Pancreas (tissue), 10 donors: ENCODE measurements at places on chromosomes 12 and 14. TPM values are rescaled to one million over a fixed set of nuclear protein-coding genes. Genes with fewer than 3 reads are reported as not detected.
A peak's percentile ranks its signal among the peaks of the same experiment; 100 is the strongest.

Gene GSKIP
- total RNA-seq = 8.5 TPM

Gene OSBPL8
- 26.5 TPM for total RNA-seq

Gene KRAS
- total RNA-seq = 8.6 TPM

Gene CLEC14A
- 3.9 TPM for total RNA-seq

Gene IFNG-AS1
- 0.22 TPM for total RNA-seq

Gene ZNF385A
- 0.59 TPM for total RNA-seq

Gene CCDC175
- not detected for total RNA-seq

Gene ADGRD1
- 6.7 TPM for total RNA-seq

Gene CLEC2A
- not detected for total RNA-seq

Gene OR4K17
- not detected for total RNA-seq

Gene CLEC1B
- not detected for total RNA-seq

Gene GALNT6
- total RNA-seq = 12.0 TPM

Gene APOF
- not detected for total RNA-seq

Gene TMX1
- 17.8 TPM for total RNA-seq

- DNase-seq = no peak
Measured at GRCh38 chr12:68465227-68465626, 133.1 kb upstream of the MDM1 start.

- DNase-seq = no peak
Measured at GRCh38 chr12:4490973-4491372, 45.4 kb upstream of the FGF6 start.

GRCh38 chr14:69612783-69613130 lies 1.4 kb downstream of the SUSD6 start:
- no peak for DNase-seq

DNA sequence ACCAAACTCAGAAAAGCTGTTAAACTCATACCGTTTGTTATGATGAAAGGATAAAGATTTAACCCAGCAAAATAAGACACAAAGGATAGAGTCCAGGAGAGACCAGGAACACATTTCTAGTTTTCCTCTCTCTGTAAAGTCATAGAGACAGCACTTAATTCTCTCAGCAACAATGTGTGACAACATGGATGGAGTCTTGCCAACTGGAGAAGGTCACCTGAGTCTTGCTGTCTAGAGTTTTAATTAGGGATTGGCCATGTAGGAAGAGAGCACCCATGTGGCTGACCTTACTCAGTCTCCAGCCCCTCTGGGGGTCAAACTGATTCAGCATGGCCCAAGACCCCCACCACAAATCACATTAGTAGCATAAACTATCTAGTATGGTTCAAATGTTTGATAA lies 151.0 kb upstream of the ATF7IP start:
- DNase-seq = no peak

DNA sequence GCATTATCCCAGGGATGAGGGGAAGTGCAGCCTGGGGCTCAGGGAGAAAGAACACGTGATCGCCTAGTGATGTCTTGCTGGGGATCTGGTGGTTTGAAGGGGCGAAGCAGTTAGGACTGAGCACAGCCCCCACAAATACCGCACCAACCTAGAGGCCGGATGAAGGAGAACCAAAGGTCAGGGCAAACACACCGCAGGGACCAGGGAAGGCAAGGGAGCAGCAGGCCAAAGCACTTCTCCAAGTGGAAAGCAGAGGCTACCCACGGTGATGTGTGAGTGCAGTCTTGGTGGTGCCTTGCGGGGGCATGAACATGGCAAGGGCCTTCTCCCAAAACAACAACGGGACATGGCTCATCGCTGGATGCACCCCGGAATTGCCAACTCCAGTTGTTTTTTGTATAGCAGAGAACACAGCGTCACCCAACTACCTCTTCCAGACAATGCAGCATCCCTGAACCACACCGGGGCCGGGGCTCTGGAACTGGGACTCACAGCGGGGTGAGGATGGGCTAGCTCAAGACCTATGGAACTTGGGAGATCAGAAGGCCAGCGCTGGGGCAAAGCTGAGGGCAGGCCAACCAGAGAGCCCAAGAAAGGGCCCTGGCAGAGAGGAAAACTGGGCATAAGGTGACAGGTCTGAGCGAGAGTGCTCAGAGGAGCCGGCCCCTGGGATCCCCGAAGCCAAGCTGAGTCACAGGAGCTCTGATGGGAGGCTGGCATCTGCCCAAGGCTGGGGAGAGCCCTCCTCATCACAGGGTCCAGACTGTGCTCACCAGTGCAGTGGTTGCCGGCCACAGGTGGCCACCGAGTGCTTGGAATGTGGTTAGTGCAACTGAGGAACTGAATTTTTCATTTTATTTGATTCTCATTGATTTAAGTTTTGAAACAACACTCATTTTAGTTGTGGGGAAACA lies 11.1 kb downstream of the GALNT16 start:
- DNase-seq = no peak

DNA sequence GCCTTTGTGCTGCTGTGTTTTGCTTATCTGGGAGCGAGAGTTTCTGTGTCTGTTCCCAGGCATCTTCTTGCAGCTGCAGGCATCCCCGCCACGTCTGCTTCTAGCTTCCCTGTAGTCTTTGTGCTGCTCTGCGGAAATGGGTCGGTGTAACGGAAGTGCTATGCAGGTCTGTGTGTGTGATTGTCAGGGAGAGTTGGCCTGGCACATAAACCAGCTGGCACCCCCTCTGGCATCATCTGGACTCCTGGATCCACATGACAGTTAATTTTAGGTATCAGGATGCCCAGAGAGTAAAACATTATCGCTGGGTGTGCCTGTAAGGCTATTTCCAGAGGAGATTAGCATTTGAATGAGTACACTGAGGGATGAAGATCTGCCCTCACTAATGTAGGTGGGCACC lies 9.4 kb upstream of the OASL start:
- no peak for DNase-seq

- no peak for DNase-seq
Measured at GRCh38 chr12:91819132-91819447, 326.6 kb downstream of the BTG1 start.

DNA sequence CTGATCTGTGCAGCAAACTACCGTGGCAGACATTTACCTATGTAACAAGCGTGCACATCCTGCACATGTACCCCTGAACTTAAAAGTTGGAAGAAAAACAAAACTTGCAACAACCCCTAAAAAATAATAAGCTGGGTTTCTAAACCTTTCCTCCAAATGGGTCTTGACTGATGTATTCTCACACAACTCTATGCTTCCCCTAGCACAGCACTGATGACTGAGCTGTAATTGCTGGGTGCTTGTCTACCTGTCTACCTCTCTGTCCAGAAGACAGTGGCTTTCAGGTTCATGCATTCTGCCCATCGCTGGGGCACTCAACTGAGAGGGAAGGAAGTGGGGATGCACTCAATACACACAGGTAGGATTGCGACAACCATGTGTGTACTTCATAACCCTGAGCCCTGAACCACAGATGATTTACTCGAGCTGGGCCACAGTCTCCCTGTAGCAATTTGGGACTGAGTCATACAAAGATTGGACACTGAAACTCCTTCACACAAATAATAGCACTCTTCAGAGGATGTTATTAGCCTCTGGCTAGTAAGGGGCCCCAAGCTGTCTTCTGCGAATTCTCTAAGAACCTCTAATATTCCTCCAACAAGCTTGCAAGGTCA lies 44.8 kb upstream of the TMPO start:
- DNase-seq = no peak

- DNase-seq = no peak
Measured at GRCh38 chr14:70788898-70789297, 20.4 kb downstream of the MAP3K9 start.

- no peak for DNase-seq
Measured at GRCh38 chr12:131755305-131756113, 44.6 kb downstream of the SFSWAP start.

GRCh38 chr14:61560323-61560722 lies 135.0 kb upstream of the HIF1A start:
- DNase-seq = no peak

DNA sequence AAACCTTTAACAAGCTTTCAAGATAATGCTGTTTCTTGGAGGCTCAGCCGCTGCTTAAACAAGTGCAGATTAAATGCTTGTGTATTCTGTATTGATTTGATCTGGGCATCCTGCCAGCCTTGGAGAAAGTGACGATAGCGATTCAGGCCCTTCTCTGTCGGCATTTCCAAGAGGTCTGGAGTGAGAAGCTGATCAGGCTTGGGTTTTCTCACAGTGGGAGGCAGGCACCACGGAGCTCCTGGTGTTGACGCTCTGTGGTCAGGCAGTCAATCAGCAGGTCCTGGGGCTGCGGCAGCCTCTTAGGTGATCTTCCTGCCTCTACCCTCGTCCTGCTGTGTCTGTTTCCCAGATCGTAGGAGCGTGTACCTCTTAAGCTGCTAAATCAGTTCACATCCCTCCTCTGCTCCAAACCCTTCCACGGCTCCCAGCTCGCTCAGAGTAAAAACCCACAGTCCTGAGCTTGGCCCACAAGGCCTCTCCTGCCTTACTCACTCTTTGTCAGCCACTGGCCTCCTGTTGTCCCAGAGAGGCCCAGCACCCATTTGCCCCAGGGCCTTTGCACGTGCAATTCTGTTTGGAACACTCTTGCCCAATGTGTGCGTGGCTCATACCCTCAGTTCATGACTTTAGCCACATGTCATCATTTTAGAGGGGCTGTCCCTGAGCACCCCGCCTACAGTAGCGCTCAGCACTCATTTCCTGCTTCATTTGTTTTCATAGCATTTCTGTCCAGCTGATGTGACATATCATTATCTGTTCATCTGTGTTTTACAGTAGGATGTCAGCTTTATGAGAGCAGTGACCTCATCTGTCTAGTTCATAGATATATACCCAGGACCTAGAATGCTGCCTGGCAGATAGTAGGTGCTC lies 155.4 kb downstream of the AACS start:
- DNase-seq = peak; percentile 88

DNA sequence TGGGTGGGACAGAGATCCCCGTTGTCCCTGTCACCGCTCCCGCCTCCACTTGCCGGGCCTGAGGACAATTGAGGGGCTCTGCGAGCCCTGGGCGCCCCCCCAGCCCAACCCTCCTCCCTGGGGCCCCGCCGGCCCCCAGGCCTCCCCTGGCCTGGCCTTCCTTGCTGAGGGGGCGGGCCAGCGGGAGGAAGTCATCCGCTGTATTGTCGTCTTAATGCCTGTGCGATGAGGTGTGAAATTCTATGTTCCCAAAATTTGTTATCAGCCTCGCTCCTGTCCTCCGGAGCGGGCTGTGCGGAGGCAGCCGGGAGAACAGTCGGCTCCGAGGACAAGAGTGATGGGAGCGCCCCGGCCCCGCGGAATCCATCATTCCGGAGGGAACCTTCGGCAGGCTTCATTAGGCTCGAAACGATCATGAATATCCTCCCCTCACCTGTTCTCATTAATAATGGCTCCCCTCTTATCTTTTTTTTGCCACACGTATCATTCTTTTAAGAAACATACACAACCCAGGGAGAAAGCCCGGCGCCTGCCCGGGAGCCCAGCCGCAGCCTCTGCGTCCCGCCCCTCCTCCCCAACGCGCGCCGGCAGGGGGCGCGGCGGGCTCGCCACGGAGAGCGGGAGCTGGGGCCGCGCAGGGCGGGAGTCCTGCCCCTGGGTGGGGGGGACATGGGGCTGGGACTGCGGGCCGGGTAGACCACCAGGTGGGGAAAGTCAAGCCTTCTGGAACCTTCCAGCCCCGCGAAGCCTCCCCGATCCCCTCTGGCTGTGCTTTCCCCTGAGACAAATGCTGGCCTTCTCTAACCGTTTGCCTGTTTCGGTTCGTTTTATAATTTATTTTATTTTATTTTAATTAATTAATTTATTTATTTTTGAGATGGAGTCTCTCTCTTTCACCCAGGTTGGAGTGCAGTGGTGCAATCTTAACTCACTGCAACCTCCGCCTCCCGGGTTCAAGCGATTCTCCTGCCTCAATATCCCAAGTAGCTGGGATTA lies 17.1 kb upstream of the DLK1 start:
- DNase-seq = no peak

GRCh38 chr12:41206298-41206697 lies 18.2 kb downstream of the PDZRN4 start:
- DNase-seq = no peak

- no peak for DNase-seq
Measured at GRCh38 chr14:64421166-64421565, 33.0 kb downstream of the MTHFD1 start.

DNA sequence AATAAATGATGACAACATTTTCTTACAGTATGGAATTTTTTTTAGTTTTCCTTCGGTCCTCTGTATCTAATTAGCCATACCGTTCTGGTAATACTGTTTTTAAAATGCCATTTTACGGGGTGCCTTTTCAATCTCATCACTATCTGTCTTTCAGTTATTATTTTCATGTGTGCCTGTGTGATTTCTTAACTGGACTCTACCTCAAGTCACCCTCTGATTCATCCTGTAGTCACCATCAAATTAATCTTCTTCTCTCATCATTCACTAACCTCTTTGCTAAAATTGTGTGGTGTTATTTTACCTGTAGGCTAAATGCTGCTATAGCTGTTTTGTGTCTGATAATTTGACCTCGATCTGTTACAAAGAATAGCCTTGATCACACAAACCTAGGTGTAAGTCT lies 16.0 kb upstream of the CCT2 start:
- DNase-seq = no peak

- DNase-seq = no peak
Measured at GRCh38 chr12:2457215-2457932, 337.4 kb upstream of the FKBP4 start.

DNA sequence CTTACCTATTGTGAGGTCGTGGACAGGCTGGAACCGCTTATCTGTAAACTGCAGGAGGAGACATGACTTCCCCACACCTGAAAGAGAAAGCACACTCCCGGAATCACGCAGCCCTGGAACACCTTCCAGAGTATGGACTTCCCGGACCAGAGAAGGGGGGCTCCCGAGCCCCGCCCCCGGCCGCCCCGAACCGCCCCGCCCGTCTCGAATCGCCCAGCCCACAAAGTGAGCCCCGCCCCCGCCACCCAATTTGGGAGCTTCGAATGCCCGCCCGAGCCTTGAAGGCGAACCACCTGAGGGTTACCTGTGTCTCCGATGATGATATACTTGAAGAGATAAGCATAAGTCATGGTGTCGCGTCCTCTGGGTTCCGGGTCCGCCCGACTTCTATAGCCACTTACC lies 235 bp downstream of the RAB2B start:
- DNase-seq = peak; percentile 93

DNA sequence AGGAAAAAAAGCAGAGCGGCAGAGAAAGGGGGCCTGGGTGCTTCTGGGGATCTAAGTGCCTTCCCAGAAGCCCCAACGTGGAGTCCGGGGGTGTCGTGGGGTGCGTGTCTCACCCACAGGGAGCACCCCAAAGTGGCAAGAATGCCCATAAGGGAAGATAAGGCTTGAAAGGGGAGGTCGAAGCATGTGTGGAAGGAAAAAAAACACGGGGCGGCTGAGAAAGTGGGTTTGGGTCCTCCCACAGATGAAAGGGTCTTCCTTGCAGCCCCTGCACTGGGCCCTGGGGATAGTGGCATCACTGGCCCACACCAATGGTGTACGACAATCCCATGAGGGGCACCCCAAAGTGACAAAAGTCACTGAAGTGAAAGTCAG lies 275.5 kb downstream of the ALG10 start:
- no peak for DNase-seq

- DNase-seq = peak; percentile 85
Measured at GRCh38 chr12:26271889-26272492, 76.6 kb downstream of the SSPN start.

GRCh38 chr12:3752096-3752709 lies 706 bp downstream of the CRACR2A start:
- DNase-seq = no peak

- no peak for DNase-seq
Measured at GRCh38 chr12:9795945-9796344, 31.3 kb upstream of the KLRF1 start.

GRCh38 chr12:132317233-132317938 lies 12.0 kb downstream of the GALNT9 start:
- DNase-seq = peak; percentile 4
